Urinary bladder (tissue), 4 donors: ENCODE measurements at places on chromosomes 3 and 15. TPM values are rescaled to one million over a fixed set of nuclear protein-coding genes. Genes with fewer than 3 reads are reported as not detected.

NDUFB5 gene
- total RNA-seq: 190 TPM

SH2D7 gene
- not detected for total RNA-seq

MYH15 gene
- 1.2 TPM for total RNA-seq

CSPG5 gene
- total RNA-seq: 2.9 TPM

KIF7 gene
- total RNA-seq: 9.4 TPM

VIPR1 gene
- 5.2 TPM for total RNA-seq

SYNPR gene
- total RNA-seq: 0.95 TPM

CCDC191 gene
- total RNA-seq: 7.1 TPM

- no peak for DNase-seq
These were observed 27.0 kb upstream of the KCTD6 start for GRCh38 chr3:58464866-58465265.

DNA sequence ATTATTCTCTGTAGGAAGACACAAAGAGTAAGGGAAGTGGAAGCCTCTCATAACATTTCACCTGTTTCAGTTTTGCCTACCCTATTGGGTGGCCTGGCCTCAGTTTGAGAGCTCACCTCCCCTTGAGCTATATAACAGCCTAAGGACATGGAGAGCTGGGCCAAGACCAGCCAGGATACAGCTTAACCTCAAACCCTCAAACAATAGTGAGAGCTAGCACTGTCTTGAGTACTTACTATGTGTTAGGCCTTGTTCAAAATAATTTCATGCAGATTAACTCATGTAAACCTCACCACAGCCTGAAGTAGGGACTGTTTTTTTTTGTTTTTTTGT lies 15.0 kb upstream of the TBL1XR1 start:
- DNase-seq: no peak

DNA sequence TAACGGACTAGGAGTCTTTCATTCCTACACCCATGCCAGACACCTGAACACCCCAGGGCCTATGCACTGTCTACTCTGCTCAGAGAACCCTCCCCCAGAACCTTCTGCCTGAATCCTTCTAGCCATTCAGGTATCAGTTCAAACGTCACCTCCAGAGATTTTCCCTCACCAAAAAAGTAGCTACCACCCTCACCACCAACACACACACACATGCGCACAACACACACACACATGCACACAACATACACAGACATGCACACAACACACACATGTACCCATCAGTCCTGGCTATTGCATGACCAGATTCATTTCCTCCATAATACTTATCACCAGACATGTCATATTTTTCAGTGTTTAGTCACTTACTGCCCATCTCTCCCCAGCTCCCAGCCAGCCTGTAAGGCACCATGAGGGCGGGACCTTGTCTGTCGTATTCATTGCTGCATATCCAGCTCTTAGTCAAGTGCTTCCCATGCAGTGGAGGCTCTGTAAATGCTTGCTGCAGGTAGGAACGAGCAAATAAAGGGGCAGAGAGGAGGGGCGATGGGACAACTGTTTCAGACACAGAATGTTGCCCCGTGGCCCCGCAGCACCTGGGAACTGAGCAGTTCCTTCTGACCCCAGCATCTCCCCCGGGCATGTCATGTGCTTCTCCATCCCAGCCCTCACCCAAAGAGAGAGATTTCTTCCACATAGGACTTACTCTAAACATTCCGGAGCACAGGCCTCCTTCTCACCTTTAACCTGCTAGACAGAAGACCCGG lies 29.2 kb downstream of the XXYLT1 start:
- no peak for DNase-seq

DNA sequence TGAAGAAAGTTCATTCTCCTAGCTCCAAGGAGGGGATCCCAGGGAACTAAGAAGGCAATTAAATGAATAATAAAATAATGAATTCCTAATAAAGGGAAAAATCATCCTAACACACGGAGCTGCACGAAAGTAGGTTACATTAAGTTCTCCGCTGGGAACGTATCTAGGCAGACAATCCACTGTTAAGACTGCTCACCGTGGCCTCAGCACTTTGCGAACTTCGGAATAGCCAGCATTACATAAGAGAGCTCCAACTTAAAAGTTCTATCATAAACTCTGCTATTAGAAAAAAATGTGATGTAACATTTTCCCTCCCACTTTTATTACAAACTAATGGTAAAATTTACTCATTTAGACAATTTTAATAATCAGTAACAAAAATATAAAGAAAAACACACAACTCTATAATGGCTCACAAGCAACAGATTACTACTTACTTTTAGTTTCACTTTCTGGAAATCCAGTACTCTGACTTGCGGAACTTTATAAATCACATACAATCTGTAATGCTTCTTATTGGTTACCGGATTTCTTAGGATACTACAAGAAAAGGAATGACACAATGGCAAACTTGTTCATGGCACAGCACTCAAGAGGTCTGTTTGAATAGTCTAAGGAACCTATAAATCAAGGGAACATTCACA lies 8.5 kb downstream of the SNRPA1 start:
- no peak for DNase-seq

- DNase-seq: no peak
These were observed 108.3 kb upstream of the CTDSPL start for GRCh38 chr3:37753428-37753827.

- DNase-seq: no peak
These were observed 40.5 kb upstream of the SEC13 start for GRCh38 chr3:10361375-10361774.

- DNase-seq: no peak
These were observed 154.8 kb upstream of the CTNNB1 start for GRCh38 chr3:41044523-41044922.

DNA sequence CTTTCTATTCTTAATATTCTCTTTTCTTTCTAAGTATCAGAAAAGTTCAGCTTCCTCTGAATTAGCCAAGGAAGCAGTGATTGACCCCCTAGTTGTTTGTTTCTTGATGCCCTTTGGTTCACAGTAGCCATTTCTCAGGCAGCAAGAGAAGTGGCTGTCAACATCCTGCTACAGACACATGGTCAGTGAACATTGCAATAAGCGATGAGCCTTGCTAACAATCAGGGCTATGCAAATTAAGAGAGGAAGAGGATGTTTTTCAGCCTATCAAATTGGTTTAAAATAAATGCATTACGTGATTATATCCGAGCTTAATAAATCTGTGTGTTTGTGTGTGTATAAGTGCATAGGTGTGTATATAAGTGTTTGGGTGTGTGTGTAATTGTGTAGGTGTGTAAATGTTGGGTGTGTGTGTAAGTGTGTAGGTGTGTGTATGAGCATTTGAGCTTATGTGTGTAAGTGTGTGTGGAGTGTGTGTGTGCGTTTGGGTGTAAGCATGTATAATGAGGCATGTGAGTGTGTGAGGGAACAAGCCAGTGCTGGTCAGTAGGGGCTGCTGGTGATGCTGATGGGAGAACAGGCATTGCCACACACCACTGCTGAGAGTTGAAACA lies 78.1 kb upstream of the XCR1 start:
- no peak for DNase-seq
